Activated T-cell treated with anti-CD3 and anti-CD28 coated beads for 48 hours (primary cell): ENCODE measurements at places on chromosomes 1 and 21.

DNA sequence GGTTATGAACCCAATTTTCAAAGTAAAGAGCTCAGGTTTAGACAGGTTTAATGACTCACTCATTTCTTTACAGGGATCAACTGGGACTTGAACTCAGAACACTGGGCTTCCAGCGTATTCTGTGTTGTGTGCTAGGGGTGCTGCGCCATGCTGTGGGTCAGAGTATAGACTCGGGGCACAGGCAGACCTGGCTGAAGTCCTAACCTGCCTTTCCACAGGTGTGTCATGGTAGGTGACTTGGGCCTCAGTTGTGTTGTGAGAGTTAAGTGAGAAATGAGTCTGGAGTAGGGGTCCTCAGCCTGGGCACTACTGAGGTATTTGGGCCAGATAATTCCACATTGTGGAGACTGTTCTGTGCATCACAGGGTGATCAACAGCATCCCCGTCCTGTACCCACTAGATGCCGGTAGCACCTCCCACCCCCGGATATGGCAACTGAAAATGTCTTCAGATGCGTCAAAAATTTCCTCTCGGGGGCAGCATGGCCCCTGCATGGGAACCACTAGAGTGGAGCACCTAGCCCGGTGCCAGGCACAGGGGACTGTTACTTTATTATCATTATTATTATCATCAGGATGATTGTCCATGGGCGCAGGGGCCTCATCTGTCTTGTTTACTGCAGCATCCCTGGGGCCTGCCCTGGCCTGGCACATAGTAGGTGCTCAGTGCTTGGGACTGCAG lies 575.5 kb downstream of the PTPRU start:
- no peak for DNase-seq

DNA sequence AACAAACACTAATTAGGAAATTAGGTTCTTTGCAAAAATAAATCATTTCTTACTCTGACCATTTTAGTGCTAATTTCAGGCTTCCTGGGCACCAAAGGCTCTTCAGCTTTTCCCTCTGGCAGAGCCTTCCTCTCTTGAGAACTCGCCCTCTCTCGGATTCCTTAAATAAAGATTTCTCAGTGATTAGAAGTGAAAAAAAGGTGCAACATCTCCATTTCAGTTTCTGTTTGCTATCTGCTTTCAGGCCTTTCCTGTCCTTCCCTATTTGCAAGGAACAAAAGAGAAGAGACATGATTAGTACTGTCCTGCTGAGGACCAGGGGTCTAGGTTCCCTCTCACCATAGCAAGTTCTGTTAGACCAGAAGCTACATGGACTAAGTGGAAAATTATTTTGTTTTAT lies 27.8 kb upstream of the CACYBP start:
- DNase-seq, result no peak

GRCh38 chr1:235588916-235589515 lies 60.6 kb downstream of the GNG4 start:
- no peak for DNase-seq

GRCh38 chr1:152125834-152126443 lies 10.7 kb upstream of the TCHH start:
- DNase-seq, result no peak

DNA sequence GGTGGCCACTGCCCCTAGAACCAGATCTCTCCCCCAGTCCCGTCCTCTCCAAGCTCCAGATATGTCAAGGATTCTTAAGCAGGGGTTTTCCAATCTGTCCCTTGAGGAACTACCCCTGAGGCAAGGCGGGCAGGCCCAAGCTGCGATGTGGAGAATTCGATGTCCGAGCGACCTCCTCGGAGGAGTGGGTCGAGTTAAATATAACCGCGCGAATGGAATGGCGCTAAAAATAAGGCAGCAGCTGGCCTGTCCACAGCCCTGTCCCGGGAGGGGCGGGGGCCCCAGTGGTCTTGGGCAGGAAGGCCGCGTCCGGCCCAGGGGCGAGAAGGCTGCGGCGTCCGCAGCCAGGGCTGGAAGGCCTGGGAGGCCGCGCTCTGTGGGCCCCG lies 5.8 kb upstream of the FOXD3 start:
- no peak for DNase-seq

GRCh38 chr1:240705579-240705978 lies 93.6 kb upstream of the GREM2 start:
- no peak for DNase-seq

- no peak for DNase-seq
Observed at GRCh38 chr21:46369520-46370235, 45.7 kb downstream of the PCNT start.

DNA sequence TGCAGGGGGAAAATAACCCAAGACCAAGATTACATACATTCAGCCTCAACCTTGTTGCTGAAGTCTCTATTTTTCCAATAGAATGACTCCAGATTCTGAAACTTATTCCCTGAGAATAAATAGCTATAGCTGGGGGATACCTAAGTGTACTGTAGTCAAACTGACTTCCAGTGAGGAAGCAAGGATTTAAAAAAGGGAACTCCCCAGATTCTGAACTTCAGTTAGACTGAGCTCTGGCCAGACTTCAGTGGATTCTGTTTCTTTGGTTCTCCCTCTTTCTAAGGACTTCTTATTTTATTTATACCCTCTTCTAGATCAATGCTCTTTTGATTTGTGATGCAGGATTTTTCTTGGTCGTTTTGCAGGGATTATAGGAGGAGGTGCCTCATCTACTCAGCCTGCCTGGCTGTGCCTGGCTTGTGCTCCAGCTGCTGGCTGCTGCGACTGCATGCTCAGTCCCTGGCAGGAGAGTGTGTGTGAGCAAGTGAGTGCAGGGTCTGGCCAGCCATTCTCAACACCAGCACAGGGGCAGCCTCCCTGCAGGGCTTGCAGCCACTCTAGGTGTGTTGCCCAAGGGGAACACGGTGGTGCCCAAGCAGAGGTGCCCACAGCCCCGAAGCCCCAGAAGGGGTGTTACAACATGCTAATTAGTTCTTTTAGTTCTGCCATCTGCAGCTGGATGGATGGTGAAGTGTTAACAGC lies 43.0 kb downstream of the SPATA17 start:
- DNase-seq, result no peak

- no peak for DNase-seq
Observed at GRCh38 chr1:219985169-219985568, 56.8 kb upstream of the SLC30A10 start.

DNA sequence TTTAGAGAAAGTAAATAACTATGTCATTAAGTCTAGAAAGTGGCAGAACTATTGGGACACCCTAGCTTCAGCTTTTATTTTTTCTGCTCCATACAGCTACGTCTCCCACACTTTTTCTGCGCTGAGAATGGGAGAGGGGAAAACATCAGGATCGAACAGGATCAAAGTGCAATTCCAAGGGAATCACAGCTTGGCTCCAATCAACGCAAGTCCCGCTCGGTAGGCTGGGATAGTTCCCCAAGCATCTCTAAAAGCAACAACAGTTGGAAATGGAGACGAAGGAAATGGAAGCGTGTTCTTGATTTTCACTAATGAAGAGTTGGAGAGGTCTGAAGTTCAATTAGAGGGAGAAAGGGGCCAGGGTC lies 536 bp downstream of the HMGCL start:
- no peak for DNase-seq

DNA sequence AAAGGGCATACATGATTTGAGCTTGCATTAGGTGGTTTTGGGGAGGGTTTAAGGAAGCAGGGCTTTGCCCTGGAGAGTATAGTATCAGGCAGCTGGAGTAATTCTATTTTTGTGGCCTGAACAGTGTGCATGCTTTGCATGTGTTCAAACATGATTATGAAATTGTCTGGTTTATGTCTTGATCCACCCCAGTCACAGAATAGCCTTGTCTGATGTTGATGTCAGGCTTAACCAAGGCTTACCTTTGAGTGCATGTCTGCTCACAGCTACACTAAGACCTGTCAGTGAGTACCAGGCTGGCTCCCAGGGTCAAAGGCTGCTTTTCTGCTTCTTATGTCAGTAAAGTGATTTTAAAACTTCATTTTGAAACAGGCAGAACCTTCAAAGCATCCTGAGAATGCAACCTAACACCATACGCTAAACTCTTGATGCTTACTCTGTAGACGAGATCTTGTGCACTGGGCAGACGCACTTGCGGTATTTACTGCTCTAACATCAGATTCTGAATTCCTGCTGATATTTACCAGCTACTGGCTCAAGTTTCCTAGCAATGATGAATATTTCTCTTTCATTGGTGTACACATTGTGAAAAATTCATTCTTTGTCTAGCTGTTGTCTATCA lies 78.9 kb downstream of the MAP3K21 start:
- DNase-seq, result no peak

- no peak for DNase-seq
Observed at GRCh38 chr1:201302163-201303152, 19.2 kb downstream of the PKP1 start.

GRCh38 chr21:16185766-16186165 lies 456.0 kb downstream of the USP25 start:
- DNase-seq, result no peak

GRCh38 chr1:209630383-209631225 lies 21.6 kb downstream of the LAMB3 start:
- no peak for DNase-seq

DNA sequence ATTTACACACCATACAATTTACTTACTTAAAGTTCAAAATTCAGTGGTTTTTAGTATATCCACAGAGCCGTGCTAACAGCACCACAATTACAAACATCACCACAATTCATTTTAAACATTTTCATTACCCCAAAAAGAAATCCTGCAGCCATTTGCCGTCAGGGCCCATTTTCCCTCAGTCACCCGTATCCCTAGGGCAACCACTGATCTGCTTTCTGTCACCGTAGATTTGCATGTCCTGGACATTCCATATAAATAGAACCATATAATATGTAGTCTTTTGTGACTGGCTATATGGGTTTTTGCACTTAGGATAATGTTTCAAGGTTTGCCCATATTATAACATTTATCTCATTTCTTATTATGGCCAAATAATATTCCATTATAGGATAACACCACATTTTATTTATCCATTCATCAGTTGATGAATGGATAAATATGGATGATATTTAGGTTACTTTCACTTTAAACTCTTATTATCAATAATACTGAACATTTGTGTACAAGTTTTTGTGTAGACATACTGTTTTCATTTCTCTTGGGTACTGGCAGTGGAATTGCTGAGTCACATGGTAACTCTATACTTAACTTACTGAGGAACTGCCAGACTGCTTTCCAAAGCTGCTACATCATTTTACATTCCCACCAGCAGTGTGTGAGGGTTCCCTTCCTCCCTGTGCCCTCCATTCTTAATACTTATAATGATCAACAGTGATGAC lies 68.9 kb downstream of the ST3GAL3 start:
- no peak for DNase-seq

GRCh38 chr1:177883581-177883980 lies 86.3 kb downstream of the SEC16B start:
- no peak for DNase-seq

GRCh38 chr1:84582802-84583587 lies 8.8 kb upstream of the CTBS start:
- no peak for DNase-seq

- DNase-seq, result peak; percentile 32
Observed at GRCh38 chr1:46394108-46394871, at the start of gene FAAH. Gene FAAH, plus strand, starts transcription at chr1:46394317. Its CDS starts 32 bp downstream, at chr1:46394349.

GRCh38 chr1:166693158-166693557 lies 146.1 kb upstream of the POGK start:
- no peak for DNase-seq

GRCh38 chr1:179047636-179047997 lies 21.9 kb downstream of the FAM20B start:
- no peak for DNase-seq
